ENCODE measurements at places on chromosomes 12 and 14.

DNA sequence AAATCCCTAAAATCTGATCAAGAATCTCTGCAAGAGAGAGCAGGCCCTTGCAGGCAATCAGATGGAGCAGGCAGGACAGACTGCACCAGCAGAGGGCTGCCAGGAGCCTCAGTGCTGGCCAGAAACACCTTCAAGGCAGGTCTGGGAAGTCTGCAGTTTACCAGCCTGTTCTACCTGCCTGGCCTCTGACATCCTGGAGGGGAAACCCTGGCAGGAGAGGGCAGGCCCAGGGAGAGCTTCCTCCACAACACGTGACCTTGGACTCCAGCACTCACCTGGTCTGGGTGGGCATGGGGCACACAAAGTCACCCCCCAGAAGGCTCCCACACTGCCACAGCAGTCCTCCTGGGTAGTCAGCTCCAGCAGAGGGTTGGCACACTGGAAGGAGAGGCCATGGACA is 56.0 kb downstream of the ISCA2 start:
- peak; percentile 29 for DNase-seq

DNA sequence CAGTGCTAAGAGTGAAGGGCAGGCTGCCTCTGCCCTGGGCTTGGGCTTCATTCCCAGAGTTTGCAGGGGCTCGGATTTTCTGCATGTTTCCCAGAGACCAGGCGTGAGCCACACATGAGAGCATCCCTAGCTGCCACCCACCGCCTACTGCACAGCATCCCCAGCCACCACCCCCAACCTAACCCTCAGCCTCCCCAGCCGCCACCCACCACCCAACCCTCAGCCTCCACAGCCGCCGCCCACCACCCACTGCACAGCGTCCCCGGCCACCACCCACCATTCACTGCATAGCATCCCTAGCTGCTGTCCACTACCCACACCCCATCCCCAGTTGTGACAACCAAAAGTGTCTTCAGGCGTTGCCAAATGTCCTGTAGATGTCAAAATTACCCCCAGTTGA is 22.6 kb downstream of the FGF6 start:
- no peak for DNase-seq

DNA sequence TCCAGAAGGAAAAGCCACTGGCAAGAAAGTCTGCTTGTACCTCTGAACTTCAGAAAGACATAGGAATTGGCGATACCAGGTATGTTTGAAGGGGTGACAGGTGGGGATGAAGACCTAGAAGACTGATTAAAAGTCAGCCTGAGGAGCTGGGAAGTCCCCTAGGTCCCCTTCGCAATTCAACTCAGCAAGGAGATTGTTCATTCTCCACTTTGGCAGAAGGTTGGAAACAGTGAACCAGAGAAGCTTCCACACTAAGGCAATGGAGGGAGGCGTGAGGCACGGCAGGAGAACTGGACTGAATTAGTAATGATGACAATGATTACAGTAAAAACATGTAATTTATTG is 240.3 kb upstream of the TMPO start:
- no peak for DNase-seq

DNA sequence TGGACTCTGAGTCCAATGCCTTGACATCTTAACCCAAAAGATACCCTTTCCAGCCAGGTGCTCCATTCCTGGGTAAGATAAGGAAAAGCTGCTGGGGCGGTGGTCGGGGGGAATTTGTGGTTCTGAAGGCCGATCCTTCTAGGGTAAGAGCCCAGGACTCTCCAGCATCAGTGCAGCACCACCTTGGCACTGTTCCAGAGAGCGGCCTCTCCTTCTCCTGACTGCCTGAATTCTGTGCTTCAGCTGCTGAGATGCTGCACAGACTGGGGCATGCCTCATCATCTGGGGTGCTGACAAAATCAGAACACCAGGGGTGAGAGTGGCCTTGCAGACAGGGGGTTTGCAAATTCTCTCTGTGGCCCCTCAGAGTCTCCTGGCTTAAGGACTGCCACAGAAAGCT is 87.5 kb downstream of the SPTB start:
- no peak for DNase-seq

DNA sequence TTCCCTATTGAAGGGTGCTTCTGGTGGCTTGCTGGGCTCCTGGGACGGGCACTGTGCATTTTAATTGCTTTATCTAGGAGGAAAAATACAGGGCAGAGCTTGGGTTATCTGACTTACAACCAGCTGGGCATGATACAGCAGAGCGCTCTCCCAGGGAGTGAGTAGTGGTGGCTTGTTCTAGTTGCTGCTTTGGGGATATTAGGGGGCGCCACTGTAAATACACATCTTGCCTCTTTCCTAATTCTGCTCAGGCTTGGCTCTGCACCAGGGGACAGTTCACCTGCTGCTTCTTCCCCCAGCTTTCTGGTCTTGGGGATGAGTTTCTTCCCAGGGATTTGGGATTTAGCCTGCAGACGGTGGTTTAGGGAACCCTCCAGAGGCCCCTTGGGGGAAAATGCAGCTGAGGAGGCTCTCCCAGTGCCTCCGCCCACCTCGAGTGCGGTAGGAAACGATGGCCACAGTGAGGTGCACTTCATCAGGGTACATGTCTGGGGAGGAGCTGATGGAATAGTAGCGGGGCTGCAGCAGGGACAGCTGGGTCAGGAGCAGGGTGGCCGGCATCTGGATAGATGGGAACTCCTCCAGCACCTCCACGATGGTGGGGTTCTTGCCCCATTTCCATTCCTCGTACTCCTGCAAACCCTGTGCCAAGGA is 36.9 kb upstream of the FBXO21 start:
- DNase-seq = peak; percentile 52

- DNase-seq = peak; percentile 10
Measured at GRCh38 chr12:53217931-53218307, 10.9 kb upstream of the ITGB7 start.

- DNase-seq = peak; percentile 93
Measured at GRCh38 chr14:96100161-96101064, 61.3 kb downstream of the C14orf132 start.

DNA sequence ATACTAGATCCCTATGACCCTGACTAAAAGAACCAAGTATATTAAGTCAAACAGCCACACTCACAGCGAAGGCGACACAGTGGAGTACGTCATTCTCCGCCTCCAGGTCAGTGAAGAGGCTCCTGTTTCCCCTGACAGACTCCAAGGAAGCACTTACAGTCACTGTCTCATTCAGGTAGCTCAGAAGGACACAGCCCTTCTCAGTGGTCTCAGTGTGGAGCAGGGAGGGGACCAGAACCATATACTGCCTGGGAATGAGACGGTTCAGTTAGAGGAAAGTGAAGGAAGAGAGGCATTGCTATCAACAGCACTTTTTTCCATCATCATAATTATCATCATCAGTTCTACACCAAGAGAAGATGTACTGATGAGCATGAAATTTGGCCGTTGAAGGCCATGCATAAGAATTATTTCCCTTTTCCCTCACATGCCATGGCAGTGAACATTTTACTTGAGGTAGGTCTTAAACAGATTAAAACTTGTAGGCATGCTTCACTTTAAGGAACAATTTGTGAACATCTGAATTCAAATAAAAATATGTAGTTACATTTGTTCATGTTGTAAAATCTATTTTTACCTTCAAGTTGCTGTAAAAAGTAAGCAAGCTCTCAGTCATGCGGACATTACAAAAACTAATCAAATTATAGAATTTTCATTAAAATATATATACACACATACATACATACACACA is 2.3 kb downstream of the A2M start:
- no peak for DNase-seq

- no peak for DNase-seq
Measured at GRCh38 chr12:116050275-116050674, 227.2 kb downstream of the MED13L start.

GRCh38 chr14:41548666-41549065 is 58.0 kb upstream of the LRFN5 start:
- DNase-seq = no peak

All from GM23338 (cell line).